NCI-H2029 (cell line): ENCODE measurements at places on chromosomes 2 and 18.

- no peak for DNase-seq
These were observed 49.1 kb downstream of the KIAA2012 start for GRCh38 chr2:202122163-202122540.

DNA sequence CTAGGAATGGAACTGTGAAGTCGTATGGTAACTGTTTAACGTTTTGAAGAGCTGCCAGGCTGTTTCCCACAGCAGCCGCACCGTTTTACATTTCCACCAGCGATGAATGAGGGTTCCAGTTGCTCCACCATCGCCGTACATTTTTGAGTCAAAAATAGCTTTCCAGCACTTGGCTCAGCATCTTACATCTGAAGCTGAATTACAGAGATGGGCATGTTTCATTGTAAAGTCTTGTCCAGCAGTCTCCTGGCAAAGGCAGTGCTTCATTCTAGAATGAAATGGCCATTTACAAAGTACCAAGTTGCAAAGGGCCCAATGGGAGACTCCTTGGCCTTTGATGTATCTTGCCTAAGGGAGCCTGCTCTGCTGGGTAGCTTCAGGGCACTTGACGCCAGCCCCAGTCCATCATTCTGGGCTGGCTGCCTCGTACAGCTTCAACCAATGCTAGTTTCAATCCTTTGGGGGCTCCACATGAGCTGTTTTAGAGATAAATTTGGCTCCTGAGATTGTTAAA lies 45.1 kb downstream of the ATIC start:
- DNase-seq: no peak

GRCh38 chr18:55544014-55544413 lies 44.0 kb downstream of the TCF4 start:
- DNase-seq: no peak

GRCh38 chr2:18993756-18994338 lies 364.6 kb downstream of the OSR1 start:
- DNase-seq: no peak

GRCh38 chr2:67255933-67256615 lies 141.1 kb upstream of the ETAA1 start:
- no peak for DNase-seq

- no peak for DNase-seq
These were observed 29.9 kb upstream of the GPR155 start for GRCh38 chr2:174516501-174517378.

DNA sequence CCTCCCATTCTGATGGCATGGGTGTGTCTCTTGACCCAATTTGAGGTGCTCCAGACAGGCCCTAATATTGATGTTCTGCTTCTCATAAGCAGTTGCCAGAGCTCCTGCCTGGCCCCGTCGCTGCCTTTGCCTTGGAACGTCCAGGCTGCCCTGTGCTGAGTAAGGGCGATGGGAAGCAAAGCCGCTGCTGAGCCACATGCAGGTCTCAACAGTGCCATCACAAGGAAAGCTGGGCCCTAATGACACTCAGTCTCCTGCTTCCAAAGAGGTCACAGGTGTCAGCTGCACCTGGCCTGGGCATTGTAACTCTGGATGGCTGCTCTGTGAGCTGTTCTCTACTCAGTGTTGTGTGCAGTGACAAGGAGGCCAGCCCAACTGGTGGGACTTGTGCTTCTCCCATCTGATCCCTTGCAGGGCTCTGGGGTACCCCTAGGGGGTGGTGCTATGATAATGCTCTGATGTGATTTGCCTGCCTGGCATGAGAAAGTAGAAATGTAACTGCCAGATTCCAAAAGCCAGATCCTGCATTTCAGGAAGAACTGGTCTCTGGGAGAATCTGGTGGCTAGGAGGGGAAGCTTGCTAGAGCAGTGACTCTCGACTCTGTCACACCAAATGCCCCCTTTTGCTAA lies 8.7 kb downstream of the TTC39C start:
- no peak for DNase-seq

GRCh38 chr18:37161491-37161890 lies 332.6 kb downstream of the KIAA1328 start:
- no peak for DNase-seq

DNA sequence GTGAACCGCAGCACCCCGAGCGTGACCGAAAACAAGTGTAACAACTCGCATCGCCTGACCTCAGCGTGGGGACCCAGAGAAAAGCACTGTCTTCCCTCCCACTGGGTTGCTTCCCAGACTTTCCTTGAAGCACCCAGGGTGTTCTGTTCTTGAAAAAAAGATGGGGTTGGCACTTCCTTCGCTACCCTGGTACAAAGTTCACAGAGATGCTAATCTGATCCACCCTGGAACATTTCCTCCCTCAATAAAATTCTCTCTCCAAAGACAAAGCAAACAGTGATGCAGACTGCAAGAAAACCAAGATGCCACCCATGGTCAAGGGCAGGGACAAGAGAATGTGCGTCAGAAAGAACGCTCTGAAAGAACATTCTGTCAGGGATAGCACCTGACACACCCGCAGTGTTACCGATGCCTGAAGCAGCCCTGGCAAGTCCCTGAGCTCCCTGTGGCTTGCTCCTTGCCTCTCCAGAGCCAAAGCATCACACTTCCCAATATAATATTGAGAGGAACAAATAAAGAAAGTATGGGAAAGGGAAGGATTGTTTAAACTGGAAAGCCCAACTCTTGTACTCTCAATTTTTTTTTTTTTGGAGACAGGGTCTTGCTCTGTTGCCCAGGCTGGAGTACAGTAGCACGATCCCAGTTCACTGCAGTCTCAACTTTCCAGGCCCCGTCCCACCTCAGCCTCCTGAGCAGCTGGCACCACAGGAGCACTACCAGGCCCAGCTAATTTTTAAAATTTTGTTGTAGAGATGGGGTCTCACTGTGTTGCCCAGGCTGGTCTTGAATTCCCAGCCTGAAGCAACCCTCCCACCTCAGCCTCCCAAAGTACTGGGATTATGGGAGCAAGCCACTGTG lies 70.7 kb downstream of the TBC1D8 start:
- DNase-seq: no peak
